ENCODE measurements at places on chromosomes 5 and 9.

- DNase-seq, result no peak
These were observed 190.3 kb downstream of the SYK start for GRCh38 chr9:90991953-90992352.

DNA sequence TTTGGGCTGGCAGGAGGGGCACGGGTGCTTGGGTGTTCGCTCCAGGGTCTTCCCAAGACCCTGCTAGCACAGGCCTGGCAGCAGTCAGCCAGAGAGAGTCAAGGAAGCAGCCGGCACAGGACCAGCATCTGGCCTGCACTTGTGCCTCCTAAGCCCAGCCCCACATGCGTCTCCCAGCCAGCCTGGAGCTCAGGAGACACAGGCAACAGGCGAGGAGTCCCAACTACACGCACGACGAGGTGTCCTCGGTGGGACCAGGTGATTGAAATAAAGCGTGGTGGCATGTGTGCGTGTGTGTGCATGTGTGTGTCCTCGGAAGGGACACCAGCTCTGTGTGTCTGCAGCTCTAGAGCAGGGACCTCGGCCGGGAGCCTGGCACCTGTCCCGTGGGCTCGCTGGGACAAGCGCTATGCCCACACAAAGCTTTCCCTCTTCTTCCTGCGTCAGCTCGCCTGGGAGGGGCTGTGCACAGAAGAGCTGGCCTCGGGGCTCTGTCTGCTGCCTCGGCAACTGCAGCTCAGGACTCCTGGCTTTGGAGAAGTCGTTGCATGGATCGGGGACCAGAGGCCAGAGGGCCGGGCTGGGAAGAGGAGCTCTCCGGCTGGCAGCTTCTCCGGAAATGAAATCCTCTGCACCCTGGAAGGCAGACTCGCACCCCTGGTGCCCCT lies 14.7 kb upstream of the SLC9A3 start:
- DNase-seq, result no peak

DNA sequence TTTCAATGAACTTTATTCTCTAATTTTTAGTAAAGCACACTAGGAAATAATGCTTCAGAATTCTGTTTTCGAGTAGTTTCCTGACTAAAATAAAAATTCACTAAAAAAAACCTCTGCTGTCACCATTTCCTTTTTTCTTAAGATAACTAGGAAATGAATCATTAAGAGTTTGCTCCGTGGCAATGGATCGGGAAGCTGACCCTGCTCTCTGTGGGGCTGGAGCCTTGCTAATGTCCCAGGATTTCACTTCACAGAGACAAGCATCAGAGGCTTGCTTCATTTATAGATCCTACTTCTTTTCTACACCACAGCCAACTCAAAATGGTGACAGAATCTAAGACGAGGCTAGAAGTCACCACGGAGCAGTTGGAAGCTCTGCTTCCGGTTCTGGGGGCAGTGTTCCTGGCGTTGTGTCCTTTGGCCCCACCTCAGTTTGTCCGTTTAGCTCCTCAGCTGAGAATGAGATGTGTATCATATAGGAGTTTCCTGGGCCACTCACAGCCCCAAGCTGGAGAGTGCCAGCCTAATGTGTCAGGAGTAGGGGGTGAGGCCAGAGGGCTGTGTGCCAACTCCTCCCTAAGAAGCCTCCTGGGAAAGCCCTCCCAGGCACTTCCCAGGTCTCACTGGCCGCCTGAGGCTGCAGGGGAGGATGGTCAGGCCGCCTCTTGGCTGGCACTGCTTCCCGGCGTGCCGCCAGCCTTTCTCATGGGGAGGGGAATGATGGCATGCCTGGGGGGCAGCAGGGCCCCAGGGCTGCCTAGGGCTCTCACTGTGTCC lies 19.6 kb downstream of the TENT4A start:
- DNase-seq, result no peak

DNA sequence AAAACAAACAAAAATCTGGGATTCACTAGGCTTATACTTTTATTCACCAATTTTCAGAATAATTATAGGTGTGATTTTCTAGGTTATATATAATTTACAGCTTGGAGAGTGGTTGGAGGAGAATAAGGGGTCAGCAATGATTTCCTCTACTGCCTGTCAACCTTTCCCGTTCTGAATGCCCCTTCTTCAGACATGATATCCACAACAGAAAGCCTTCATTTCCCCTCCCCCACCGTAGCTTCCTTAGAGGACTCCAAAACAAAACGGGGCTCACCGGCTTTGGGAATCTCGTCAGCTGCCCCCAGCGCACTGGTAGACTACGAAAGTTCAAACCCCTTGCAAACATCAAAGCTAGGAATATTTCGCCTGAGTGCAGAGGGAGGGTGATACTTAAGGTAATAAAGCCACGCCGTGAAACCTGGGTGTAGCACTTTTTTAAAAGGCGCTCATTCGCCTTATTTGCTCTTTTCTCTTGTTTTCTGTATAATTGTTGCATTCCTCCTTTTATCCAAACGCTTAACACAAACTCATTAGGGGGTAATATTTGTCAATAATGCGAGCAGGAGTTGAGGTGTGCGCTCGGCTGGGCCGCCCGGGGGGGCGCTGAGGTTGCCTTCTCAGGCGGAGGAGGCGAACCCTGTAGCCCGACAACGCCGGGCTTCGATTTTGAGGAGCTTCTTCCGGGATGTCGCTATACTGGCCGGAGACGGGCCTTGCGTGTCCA lies 2.4 kb downstream of the OTP start:
- no peak for DNase-seq

DNA sequence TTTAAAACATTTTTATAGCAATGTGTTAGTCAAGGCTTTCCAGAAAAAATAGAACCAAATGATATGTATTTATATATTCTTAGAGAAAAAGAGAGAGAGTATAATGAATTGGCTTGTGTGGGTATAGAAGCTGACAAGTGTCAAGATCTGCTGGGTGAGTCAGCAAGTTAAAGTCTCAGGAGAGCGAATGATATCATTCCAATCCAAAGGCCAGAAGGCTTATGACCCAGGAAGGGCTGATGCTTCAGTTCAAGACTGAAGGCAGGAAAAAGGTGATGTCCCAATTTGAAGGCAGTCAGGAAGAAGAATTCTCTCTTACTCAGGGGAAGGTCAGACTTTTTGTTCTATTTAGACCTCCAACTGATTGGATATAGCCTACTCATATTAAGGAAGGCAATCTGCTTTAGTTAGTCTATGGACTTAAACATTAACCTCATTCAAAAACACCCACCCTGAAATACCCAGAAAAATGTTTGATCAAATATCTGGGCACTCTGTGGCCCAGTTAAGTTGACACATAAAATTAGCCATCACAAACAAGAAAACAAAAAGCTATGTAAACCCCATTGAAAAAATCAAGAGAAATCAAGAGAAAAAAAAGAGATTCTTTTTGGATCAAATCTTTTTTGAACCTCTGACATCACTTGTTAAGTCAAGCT lies 189.6 kb downstream of the PIK3R1 start:
- no peak for DNase-seq

DNA sequence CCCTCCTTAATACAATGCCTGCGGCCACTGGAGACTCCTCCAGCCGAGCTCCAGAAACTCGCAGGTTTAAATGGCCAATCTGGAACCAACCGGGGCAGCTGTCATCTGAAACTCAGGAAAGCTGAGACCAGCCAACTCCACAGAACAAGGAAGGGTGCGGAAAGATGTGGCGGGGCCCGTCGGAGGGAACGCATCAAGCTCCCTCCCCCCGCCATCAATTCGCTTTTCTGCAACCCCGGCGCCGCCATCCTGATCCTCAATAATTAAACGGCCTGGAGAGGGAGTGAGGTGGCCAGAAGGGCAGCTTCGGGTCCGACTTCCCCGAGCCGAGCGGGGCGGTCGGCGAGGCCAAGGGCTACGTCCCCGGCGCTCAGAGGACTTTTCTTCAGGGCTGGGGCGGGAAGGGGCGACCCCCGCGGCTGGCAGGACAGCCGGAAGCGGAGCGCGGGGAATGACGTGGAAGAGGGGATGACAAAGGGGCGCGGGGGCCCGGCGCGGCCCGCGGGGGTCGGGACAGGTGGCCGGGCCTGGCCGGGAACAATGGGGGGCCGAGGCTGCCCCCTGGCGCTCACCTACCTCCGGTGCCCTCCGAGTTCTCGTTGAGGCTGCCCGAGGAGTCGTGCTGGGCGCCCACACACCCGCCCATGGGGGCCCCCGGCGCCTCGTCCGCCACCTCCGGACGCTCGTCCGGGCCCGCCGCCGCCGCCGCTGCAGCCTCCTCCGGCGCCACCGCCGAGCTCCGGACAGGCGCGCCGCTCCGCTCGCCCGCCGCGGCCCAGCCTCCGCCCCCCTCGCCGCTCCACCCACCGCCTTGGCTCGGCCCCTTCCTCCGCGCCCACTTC lies at the start of gene UBTD2:
TSS of gene UBTD2 (minus strand) at position 745 of the 842 bp plus-strand sequence. CDS start at position 646, 99 bp downstream.
- DNase-seq, result no peak

- no peak for DNase-seq
These were observed 46.4 kb upstream of the FAM170A start for GRCh38 chr5:119582987-119583386.

DNA sequence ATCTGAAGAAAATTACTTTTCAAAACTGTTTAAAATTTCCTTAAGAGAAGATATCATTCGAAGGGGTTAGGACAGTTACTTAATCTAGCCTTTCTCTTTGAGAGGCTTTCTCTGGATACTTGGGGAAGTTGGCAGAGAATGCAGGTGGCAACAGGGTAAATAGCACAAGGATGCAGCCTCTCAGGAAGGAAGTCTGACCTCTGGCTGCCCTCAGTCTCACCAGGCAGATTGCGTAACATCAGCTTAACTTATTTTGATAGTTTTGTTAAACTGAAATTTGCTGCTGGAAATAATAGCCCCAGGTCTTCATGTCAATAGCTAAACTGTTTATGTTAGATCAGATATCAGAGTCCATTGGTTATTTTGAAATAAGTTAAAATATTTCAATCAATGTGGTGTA lies 20.4 kb downstream of the CCDC192 start:
- no peak for DNase-seq

All from fibroblast of skin of left biceps (primary cell).